Vagina (tissue), 2 donors: ENCODE measurements at places on chromosomes 13 and 19.

DNA sequence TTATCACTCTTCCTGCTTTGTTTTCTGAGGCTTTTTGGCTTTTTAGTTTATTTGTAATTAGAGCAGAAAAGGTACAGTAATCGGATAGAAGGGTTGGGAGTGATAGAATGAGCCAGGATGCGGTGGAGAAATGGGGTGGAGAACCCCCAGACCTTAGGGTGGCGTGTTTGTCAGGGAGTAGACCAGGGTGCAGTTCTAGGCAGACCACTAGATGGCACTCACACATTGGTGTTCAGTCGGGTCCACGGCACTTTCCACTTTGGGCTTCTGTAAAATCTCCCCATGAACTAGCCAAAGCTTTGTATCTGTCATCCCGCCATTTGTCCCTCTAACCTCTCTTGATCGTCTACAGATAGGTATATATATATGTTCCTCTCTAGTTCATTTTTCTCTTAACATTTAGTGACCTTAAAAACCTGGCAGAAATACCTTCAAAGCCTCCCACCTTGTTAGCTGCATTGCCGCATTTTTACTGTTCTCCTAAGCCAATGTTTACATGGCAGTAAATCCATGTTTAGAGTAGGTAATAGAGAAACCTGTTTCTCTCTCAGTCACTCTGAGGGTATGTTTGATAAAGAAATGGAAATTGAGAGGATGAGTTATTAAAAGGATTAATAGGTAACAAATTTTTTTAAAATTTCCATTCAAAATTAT is 154.9 kb downstream of the TM9SF2 start:
- no peak for DNase-seq

- DNase-seq, result no peak
These were observed 581 bp downstream of the CALR start for GRCh38 chr19:12938779-12939601.

GRCh38 chr19:38290631-38291147 is 13.4 kb upstream of the C19orf33 start:
- no peak for DNase-seq

GRCh38 chr13:46341112-46341711 is 45.8 kb downstream of the RUBCNL start:
- no peak for DNase-seq

- no peak for DNase-seq
These were observed 19.5 kb downstream of the CPT1C start for GRCh38 chr19:49710372-49710951.

GRCh38 chr13:111898956-111899713 is 167.8 kb upstream of the SOX1 start:
- DNase-seq, result peak; percentile 64

GRCh38 chr19:10219678-10220077 is 11.5 kb downstream of the S1PR2 start:
- no peak for DNase-seq
